ENCODE measurements at places on chromosomes 2 and 18.
A peak's percentile ranks its signal among the peaks of the same experiment; 100 is the strongest.

DNA sequence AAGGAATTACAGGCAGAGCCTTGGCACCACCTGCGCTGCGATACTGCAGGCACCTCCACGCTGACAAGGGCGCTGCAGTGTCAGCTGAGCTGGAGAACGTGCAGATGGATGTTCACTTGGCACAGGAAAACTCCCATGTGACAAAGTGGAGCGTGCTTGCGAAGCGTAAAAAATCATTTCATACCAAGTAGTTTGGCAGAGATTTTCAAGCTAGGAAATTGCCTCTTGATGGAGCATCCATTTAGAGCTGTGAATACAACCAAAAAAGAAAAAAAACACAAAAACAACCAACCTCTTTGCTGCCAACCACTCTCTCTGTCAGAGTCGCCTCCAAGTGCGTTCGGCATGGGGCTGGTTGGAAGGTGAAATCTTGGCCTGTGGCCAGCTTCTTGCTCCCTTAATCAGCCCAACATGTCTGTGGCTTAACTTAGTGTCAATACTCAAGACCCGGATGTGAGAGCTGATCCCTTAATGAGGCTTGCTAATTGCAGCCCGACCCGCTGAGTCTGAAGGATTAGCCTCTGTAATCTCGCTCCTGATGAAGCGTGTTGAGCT lies 38.1 kb downstream of the ACOXL start:
- no peak for DNase-seq

DNA sequence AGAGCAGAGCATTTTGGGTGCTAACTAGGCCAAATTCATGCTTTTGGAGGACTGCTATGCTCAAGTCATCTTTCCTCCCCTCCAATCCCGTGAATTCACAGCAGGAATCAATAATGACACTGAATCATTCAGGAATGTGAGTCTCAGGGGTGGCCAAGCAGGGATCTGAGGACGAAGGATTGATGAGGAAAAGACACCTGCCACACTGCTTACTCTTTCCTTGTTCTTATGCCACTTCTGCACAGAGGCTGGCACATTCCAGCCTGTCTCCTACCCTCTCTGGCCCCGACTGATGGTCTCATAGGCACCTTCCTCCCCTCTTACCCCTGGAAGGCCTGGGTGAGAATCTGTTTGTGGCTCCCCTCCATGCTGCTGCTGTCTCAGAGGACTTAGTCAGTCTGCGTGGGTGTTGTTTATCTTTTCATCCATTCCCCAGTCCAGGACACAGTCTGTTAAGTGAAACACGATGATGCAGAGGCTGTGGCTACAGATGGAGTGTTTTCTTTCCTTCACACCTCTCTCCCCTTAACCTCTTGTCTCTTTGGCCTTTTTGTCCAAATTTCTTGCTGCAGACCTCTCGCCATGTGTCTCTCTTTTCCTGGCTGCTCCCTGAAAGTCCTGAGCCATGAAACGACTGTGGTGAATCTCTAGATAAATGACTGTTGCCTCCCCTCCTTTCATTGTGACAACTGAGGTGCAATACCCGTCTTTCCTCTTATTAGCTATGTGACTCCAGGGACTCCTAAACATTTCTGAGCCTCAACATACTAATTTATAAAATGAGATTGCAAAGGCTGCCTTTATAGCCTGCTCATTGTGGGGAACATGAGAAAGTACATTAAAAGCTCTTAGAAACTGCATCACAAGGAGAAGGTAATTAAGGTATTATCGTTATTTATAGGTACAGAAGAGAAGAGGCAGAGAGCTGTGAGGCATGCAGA lies 86.9 kb downstream of the RDH14 start:
- DNase-seq = no peak

- no peak for DNase-seq
These were observed 99.1 kb upstream of the UGP2 start for GRCh38 chr2:63742580-63742976.

GRCh38 chr2:240391111-240392051 lies 44.1 kb upstream of the GPC1 start:
- no peak for DNase-seq

- no peak for DNase-seq
These were observed 63.8 kb downstream of the SETBP1 start for GRCh38 chr18:44744161-44745121.

GRCh38 chr18:32966141-32966540 lies 193.3 kb upstream of the KLHL14 start:
- no peak for DNase-seq

DNA sequence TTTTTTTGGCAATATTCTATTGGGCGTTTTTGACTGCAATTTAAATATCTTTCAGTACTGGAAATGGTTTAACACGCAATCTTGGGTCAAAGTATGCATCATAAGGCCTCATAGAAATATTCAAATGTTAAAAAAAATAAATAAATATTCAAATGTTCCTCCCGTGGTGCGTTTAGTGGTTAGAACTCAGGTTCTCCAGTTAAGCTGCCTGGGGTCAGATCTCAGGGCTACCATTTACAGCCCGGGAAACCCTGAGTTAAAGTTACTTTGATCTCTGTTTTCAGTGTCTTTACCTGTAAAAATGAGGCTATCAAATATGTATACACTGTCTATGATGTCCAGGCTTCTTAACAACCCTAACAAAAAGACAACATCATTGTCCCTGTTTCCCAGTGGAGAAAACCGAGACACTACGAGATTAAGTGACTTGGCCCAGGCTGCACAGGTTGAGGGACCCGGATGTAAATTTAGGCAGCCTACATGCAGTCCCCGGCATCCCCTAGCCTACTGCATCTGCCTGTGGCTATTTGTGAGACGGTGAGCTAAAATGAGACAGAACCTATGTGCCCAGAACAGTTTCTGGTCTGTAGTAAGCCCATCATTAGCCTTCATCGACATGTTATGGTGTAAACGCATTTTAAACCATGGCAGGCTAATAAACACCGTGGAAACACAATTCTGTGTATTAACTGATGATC lies 1.7 kb downstream of the FHL2 start:
- no peak for DNase-seq

GRCh38 chr18:67661555-67661954 lies 145.0 kb upstream of the DSEL start:
- DNase-seq = no peak

DNA sequence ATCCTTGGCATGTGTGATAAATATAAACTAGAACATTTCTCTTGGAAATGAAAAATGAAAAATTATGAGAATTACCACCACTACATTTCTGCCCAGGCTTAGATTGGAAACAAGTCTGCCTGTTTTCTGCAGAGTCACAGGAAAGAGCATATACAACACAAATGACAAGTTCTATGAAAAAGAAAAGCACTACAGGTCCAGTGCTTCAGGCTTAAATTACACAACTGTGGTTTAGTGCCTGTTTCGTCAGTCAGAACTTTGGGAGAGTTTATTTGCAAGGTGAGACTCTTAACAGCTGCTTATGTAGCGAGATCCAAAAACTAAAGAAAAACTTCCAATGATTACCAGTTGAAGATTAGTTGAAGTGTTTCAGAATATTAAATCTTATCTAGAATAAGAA lies 68.9 kb downstream of the RTN4 start:
- DNase-seq = no peak

DNA sequence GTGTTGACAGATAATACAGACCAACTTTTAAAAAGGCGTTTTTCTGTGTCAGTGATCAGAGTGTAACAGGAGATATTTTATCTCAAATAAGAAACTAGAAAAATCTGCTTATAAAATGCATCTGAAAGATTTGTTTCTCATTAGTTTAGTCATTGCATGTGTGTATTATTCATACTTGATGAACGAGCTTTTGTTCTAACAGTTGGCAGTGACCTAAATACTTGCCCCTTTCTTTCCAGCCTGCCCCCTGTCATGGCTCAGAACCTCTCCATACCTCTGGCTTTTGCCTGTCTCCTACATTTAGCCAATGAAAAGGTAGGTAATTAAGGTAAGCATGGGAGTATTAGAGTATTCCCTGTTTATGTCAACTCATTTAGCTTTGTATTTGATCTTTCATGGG lies 33.6 kb downstream of the NCAPH start:
- no peak for DNase-seq

DNA sequence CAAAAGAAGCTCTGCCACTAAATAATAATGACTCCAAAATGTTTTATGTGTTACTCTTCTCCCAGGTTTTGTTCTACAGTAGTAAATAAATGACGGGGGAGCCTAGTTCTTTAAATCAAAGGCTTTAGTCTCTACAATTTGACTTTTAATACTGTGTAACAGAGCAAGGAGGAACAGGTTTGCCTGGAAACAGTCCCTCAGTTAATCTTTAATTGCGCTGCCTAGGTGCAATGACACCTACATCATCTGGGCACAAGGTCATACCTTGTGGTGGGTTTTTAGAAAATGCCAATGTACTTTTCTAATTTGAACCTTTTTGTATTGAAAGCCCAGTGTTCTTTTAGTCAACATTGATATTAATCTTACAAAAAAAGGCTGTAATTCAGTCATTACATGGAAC lies 287.3 kb upstream of the SETBP1 start:
- no peak for DNase-seq

DNA sequence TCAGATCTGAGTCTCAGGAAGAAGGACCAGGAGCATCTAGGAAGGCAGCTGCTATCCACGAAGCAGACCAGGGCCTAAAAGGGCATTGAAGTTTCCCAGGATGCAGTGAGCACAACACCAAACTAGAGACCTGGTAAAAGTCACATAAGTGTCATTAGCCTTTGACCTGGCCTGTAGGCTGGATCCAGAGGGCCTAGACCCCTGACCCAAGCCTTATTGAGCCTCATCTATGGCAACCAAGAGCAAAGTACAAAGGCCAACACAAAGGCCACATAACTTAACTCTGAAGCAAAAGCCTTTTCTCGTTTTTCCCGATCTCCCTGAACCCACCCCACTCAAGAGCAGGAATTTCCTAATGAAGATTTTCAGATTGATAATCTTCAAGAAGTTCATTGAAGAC lies 127.3 kb upstream of the SRD5A2 start:
- no peak for DNase-seq

- no peak for DNase-seq
These were observed 3.7 kb upstream of the KHK start for GRCh38 chr2:27082773-27083409.

- no peak for DNase-seq
These were observed 50.6 kb upstream of the PTPRM start for GRCh38 chr18:7516266-7517117.

DNA sequence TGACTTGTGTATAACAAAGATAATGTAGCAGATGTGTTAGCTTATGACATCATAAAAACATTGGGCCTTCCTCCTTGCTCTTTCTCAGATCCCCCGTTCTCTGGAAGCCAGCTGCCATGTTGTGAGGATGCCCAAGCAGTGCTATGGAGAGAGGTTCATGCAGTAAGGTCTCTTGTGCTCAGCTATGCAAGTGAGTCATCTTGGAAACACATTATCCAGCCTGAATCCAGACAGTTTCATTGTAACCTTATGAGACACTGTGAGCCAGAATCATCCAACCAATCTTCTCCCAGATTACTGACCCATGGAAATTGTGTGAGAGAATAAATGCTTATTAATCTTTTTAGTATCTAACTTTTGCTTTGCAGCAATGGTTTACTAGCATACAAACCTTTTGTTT lies 60.8 kb downstream of the ST6GAL2 start:
- no peak for DNase-seq

- no peak for DNase-seq
These were observed 201.6 kb downstream of the HDAC4 start for GRCh38 chr2:239199041-239199768.

DNA sequence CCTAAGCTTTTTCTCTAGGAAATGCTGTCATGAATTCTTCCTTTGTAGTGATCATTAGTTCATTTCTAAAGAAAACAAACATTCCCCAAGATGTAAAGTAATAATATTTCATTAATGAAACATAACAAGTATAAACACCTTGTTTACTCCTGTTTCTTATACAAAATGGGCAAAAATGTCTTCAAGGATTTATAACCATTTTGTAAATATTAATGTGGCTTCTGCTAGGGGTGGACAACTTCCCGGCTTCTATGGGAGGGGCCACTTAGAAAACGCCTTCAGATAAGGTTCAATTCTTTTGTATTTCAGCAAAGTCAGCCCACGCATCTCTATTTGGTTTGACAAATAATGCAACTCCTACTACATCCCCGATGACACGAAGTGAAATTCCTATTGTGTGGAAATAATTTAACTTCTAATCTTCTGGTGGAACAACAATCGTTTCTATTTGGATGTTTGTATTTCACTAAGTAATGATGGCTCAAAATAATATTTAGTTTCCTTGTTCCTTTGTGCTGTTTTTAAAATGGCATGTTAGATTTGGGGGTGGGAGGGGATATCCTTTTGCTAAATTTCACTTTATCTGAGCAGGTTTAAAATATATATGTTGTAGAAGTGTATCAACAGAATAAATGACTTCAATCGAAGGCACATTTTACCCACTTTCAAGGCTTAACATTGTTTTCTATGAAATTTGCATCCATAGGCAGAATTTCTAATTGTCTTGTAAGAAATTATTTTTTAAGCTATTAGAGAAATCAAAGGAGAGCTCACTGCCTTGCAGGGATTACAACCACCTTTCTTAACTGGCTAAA lies 14.7 kb upstream of the HOXD1 start:
- DNase-seq = no peak

GRCh38 chr2:30098266-30099005 lies 48.4 kb upstream of the YPEL5 start:
- no peak for DNase-seq

DNA sequence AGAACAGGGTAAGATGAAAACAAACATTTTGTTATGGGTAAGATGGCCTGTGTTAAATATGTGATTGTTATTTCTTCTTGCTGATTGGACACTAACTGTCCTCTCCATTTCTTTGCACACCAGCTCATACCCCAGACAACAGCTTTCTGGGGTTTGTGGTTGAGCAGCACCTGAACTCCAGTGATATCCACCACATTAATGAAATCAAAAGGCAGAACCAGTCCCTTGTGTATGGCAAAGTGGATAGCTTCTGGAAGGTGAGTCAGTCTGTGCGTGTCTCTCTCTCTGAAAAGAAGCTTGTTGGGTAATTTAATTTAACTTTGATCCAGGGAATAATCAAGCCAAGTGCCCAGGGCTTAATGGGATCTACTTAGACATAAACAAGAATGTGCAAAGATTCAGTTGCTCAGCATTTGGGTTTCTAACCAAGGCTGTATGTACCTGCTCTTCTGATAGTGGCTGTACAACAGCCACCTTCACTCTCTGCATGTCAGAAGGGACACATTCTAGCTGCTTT lies 108.3 kb downstream of the MGAT5 start:
- DNase-seq = no peak

- no peak for DNase-seq
These were observed 79.1 kb upstream of the TANC1 start for GRCh38 chr2:158889135-158889853.

GRCh38 chr2:118774458-118775133 lies 72.9 kb downstream of the EN1 start:
- peak; percentile 30 for DNase-seq

- DNase-seq = no peak
These were observed 347.0 kb downstream of the CYRIA start for GRCh38 chr2:16318474-16319195.

GRCh38 chr2:40049781-40050180 lies 270.7 kb upstream of the THUMPD2 start:
- no peak for DNase-seq

- DNase-seq = no peak
These were observed 30.1 kb downstream of the MBP start for GRCh38 chr18:77102259-77103040.

DNA sequence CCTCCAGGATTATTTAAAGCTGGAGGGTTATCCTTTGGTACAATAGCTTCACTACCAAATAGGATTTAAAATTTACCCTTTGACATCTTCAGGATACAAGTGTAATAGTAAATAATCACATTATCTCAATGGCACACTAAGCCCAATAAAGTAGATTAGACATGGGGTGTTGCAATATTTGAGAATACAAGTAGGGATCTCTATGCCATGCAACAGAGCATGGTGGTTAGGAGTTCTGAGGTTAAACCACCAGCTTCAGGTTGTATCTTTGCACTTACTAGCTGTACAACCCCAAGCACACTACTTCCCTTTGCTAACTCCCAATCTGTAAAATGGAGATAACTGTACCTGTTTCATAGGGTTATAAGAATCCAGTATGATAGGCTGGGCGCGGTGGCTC lies 6.2 kb downstream of the MBD2 start:
- no peak for DNase-seq

Measured in HuH-7.5 (cell line).